ENCODE measurements at places on chromosomes 2 and 18.

GRCh38 chr2:85445316-85446295 is 27.1 kb downstream of the SH2D6 start:
- peak; percentile 70 for DNase-seq

DNA sequence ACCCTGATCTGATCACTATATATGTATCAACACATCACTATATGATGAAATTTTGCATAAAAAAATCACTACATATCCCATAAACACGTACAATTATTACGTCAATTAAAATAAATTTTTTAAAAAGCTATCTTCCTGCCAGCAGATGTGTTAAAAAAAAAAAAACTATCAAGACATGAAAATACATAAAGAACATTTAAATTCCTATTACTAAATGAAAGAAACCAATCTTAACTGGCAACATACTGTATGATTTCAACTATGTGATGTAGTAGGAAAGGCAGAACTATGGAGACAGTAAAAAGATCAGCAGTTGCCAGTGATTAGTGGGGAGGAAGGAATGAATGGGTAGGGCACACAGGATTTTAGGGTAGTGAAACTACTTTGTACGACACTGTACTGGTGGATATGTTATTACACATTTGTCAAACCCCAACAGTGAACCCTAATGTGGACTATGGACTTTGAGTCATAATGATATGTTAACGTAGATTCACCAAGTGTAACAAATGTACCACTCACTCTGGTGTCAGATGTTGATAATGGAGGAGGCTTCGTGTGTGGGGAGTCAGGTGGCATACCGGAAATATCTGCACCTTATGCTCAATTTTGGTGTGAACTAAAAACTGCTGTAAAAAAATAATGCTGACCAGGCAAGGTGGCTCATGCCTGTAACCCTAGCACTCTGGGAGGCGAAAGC is 27.4 kb downstream of the USP34 start:
- DNase-seq: no peak

- no peak for DNase-seq
Observed at GRCh38 chr2:118846953-118847761, at the start of gene EN1. TSS of gene EN1 (minus strand) at chr2:118847648. CDS start at chr2:118847167, 481 bp downstream.

DNA sequence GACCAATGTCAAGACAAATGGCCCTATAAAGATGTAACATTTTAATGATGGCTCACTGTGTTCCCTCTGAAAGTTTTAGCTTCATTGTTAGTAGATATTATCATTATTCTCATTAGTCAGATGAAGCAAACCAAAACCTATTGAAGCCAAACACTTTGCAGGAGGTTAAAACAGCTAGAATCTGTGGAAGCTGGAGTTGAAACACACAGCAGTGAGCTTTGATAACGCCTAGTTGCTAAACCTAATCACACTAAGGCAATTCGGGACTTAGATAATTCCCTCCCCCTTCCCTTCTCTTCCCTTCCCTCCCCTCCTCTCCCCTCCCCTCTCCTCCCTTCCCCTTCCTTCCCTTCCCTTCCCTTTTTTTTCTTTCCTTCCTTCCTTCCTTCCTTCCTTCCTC is 165.7 kb downstream of the TRIB2 start:
- no peak for DNase-seq

DNA sequence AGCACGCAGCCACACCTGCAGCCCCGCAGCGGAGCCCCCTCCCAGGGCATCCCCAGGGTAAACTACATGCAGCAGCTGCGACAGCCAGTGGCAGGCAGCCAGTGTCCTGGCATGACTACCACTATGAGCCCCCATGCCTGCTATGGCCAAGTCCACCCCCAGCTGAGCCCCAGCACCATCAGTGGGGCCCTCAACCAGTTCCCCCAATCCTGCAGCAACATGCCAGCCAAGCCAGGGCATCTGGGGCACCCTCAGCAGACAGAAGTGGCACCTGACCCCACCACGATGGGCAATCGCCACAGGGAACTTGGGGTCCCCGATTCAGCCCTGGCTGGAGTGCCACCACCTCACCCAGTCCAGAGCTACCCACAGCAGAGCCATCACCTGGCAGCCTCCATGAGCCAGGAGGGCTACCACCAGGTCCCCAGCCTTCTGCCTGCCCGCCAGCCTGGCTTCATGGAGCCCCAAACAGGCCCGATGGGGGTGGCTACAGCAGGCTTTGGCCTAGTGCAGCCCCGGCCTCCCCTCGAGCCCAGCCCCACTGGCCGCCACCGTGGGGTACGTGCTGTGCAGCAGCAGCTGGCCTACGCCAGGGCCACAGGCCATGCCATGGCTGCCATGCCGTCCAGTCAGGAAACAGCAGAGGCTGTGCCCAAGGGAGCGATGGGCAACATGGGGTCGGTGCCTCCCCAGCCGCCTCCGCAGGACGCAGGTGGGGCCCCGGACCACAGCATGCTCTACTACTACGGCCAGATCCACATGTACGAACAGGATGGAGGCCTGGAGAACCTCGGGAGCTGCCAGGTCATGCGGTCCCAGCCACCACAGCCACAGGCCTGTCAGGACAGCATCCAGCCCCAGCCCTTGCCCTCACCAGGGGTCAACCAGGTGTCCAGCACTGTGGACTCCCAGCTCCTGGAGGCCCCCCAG is 254.1 kb downstream of the GLI2 start:
- no peak for DNase-seq

DNA sequence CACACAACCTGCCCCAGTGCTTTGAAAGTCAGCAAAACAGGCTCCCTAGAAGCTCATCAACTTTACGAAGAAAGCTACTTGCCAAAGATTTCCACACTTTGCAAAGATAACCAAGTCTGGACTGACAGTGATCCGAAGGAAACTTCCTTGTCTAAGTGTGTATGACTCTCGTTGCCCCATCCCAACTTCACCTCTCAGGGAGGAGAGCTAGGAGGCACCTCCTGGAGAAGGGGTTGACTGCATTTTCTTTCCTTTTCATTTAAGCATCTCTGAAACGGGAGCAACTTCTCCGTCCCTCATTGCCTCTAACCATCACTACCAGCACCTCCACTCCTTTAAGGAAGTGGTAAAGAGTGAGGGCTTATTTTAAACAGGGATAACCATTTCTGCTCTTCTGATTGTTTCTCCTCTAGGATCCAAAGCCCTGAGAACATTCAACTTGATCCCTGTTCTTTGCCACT is 7.0 kb downstream of the ZEB2 start:
- DNase-seq: no peak

DNA sequence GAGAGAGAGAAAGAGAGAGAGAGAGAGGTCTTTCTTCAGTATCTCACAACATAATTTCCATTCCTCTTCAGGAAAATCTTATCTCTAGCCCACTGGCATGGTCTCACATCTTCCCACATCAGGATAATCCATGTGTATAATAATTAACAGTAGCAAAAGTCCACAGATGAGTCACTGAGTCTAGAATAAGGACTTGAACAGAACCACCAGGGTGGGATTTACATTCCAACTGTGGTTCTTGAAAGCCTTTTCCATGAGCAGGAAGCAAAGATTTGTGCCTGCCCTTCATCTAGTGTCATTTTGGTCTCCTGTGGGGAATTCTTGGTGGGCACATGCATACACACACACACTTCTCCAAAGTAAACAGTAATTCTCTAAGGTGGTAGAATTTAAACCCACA is 107.1 kb upstream of the TCF4 start:
- no peak for DNase-seq

- peak; percentile 89 for DNase-seq
Observed at GRCh38 chr2:160224060-160224459, 24.0 kb upstream of the ITGB6 start.

DNA sequence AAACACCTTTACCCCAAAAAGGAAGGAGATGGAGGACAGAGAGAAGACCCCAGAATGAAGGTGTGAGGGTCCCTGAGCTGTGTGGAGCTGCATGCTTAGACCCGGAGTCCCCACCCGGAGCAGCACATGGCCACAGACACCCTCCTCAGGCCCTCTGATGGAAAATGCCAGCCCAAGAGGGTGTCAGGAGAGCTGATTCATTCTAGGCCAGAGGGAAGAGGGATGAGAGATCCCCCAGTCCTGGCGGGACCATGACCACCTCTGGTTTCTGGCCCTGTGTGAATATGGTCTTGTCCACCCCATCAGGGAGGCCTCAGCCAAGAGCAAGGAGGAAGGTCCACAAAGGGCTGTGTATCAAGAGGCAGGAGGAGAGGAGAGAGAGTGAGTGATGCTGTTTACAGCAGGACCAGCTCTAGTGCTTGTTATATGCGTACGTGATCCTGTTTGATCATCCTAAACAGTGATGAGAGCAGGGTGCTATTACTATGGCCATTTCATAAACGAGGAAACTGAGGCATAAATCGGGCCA is 186.6 kb upstream of the HAAO start:
- no peak for DNase-seq

GRCh38 chr2:182115258-182115657 is 129.6 kb downstream of the PPP1R1C start:
- no peak for DNase-seq

DNA sequence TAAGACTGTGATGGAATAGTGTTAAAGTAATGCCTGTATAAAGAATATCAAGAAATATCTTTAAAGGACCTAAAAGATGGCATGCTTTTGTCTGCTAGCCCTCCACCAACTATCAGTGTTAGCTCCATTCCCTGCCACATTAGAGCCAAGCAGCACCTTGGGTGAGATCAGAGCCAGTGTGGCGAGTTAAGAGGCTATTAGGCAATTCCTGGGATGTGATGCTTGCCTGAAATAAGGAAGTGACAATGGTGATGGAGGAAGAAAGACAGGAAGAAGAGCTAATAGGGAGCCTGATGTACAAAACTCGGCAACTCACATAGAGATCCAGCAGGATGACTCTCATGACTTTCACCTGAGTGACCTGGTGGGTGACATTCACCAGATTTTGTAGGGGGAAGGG is 143.5 kb downstream of the ZEB2 start:
- no peak for DNase-seq

GRCh38 chr2:136049011-136049742 is 63.8 kb upstream of the DARS1 start:
- DNase-seq: no peak

DNA sequence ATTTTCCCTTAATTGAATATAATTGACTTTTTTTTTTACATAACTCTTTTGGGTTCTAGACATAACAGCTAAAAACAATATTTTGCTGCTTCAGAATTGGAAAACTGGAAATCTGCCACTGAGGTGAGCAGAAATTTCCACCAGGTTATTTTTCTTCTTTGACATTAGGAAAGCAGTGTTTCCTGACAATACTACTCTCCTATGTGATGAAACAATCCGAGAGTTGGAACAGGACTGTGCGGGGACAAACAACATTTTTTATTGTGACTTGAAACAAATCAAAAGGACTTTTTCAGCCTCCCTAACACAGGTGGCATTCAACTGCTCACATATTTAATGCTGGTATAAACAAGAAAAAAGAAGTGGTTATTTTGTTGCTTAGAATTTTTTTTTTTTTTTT is 237.2 kb downstream of the RNF152 start:
- DNase-seq: no peak

GRCh38 chr18:48002933-48003365 is 72.5 kb upstream of the SMAD2 start:
- DNase-seq: peak; percentile 44

DNA sequence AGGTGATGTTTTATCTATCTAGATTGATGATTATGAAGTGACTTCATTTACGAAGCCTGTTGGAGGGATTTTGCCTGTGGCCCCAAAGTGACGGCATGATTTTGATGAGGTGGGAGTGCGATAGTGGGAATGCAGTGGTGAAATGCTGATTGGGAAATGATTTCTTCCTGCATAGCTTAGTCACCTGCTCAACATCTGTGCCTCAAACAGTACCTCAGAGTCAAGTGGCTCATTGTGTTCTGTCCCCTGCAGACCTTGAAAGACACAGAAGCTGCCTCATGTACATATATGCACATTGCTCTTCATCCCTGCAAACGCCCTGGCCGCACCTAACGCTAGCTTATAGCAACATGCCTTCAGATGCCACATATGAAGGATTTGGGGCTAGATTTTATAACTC is 201.2 kb downstream of the TPGS2 start:
- no peak for DNase-seq

- DNase-seq: no peak
Observed at GRCh38 chr2:133819906-133820305, 251.6 kb upstream of the NCKAP5 start.
